ENCODE measurements at places on chromosomes 2 and 18.

- DNase-seq, result no peak
These were observed 131.2 kb downstream of the LYPD6B start for GRCh38 chr2:149169656-149170055.

DNA sequence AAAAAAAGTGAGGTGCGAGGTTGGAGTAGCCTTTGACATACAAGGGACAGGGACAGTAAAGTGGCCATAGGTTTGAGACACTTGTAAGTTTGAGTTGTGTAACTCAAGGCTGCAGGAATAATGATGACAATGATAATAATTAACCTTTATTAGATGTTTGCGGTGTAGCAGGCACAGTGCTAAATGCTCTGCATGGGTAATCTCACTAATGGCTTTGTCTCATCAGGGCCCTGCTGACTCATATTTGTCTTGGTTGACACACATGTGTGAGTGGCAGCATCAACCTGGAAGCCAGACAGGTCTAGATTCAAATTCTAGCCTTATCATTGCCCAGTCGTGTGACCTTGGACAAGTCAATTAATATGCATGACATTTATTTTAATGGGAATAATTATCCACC is 126.2 kb downstream of the FSHR start:
- no peak for DNase-seq

GRCh38 chr2:84306361-84306760 is 152.7 kb downstream of the SUCLG1 start:
- DNase-seq, result no peak

- no peak for DNase-seq
These were observed 718.7 kb upstream of the FAM98A start for GRCh38 chr2:34317797-34318196.

DNA sequence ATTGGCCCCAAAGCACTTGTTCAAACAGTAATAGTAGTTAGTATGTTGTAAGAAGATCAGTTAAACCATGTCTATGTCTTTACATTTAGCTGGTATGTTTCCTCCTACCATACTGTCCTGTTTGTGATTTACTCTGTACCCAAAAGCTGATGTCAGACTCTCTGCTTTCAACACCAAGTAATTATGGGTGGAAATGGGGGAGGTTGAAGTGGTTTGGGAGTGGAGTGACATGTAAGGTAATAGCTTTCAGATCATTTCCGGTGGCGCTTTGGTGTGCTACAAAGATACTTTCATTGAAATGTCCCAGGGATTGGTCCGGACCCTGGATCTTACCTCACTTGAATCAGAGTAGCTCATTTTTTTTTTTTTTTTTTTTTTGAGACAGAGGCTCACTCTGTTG is 39.7 kb upstream of the TGIF1 start:
- no peak for DNase-seq

DNA sequence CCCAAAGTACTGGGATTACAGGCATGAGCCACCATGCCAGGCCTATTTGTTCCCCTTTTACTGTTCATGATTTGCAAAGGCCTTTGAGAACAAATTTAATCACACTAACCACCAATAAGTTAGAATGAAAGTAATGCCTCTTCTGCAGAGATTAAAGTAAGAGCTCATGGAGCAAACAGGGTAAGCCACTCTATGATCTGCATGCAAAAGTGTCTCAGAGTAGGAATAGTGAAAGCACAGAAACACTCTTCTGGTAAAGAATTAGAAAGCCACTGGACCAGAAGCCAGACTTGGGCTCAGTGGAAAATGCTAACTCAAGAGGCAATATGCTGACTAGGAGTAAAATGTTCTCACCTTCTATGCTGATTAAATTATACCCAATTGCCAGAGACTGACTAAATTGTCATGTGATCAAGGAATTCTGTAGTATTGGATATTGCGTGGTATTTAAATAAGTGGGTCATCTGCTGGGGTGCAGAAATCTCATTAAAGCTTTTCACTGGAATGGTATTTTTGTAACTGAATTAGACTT is 235.3 kb upstream of the ERBB4 start:
- no peak for DNase-seq

- DNase-seq, result no peak
These were observed 201.3 kb upstream of the GALNT5 start for GRCh38 chr2:157056200-157056676.

GRCh38 chr2:197513915-197514314 is 2.0 kb upstream of the MOB4 start:
- no peak for DNase-seq

- DNase-seq, result no peak
These were observed 242.7 kb upstream of the MYT1L start for GRCh38 chr2:2573658-2574293.

DNA sequence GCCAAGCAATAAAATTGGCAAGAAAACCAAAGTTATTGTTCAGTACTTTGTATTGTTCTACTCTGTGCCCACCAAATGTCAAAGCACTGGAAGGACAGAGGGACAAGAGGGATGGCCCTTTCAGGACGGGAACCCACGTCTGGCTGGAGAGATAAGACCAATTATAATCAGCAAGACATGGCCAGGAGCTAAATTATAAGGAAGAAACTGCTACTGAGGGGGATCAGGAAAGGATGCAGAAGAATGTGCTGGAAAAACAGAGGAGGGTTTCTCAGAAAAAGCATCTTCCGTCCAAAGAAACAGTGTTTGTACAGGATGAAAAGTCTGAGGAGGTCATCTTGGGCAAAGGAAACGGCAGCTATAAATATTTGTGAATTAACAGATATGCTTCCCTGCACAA is 46.4 kb upstream of the NARS1 start:
- DNase-seq, result no peak

GRCh38 chr18:8380926-8381325 is 228.3 kb upstream of the RAB12 start:
- DNase-seq, result no peak

DNA sequence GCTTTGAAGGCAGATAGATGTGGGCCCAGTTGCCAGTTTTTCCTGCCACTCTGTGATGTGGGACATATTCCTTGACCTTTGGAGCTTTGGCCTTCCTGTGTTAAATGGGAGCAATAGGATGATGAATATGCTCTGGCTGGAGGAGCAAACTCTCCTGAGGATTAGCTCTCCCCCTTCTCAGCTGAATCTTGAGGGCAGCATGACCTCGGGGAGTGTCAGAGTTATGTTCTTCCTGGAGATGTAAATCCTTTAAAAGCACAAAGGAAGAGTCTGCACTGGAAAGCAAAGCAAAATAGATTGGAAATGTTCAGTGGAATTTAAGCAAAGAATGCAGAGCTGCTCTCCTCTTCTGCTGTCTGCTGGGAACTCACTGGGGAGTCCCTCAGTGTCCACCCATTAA is 160.1 kb downstream of the ALK start:
- no peak for DNase-seq

DNA sequence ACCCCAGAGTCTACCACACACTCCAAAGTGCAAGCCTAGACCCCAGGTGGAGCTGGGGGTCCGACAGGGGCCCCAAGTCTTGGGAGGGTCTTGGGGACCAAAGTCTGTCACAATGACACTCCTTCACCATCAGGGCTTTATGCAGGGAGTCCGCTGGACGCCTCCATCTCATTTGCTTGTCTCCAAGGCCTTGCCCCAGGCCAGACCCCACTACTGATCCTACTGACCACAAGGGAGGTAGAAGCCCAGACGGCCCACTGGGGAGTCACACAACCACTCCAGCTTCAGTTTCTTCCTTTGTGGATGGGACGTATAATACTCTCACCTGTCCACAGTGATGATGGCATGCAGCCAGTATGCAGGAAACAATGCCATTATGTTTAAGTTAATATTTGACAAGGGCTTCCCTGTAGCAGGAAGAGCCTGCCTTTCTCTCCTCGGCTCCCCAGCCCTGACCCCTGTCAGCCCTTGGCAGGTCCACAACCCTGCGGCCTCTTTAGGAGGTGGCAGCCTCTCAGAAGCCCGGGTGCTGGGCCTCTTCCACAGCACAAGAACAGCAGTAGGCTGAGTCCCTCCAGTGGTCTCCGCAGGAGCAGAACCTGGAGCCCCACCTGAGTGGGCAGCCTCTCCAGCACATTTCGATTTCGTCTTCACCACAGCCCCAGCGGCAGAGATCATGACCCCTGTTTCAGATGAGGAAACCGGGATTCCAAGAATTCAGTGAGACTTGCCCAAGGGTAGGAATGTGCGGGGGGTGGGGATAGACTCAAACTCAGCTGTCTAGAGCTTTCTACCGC is 6.5 kb downstream of the BIN1 start:
- no peak for DNase-seq

DNA sequence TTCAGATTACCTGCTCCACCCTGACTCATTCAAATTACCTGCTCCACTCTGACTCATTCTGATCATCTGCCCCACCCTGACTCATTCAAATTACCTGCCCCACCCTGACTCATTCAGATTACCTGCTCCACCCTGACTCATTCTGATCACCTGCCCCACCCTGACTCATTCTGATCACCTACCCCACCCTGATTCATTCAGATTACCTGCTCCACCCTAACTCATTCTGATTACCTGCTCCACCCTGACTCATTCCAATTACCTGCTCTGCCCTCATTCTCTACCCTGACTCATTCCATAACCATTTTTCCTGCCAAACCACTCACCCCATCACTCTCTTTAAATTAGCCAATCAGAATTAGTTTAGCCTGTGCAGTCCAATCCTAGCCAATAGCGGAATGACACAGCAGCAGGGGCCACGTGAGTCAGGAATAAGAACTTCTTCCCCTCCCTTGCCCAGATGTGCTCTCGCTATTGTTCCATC is 26.2 kb downstream of the CFAP53 start:
- no peak for DNase-seq

DNA sequence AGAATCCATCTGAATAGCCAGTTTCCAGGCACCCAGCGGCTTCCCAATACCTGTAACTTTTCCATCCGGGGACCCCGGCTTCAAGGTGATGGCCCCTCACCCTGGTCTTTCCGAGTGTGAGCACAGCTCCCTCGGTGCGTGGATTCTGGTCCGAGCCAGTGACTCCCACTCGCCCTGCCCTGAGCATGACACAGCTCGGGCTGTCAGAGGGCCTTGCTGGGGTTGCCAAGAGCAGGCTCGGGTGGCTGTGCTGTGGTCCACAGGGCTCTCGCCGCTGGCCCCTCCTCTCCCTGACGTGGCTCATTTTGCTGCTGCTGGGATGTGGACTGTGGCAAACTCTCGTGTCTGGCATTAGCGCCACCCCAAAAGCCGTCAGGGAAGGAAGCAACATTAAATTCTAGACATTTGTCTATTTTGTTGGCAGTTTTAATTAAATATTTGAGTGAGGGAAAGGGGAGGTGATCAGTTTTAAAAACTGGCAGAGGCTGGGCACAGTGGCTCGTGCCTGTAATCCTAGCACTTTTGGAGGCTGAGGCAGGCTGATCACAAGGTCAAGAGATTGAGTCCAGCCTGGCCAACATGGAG is 5.6 kb upstream of the ESPNL start:
- no peak for DNase-seq

DNA sequence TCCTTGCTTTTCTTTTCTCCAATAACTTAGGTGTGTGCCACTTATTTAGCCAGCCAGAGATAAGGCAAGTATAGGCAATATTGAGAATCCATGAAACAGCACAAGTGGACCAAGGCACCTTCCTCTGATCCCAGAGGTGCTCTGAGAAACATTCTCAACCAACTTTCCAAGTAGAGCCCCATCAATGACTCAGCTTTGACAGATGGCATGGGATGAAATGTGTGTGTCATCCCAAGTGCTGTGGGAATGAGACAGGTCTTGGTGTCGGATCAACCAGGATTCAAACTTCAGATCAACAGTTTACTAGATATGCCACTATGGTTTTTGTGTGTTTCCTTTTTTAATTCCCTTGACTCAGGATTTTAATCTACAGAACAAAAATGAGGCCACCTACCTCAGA is 164.0 kb downstream of the GRB14 start:
- DNase-seq, result no peak

DNA sequence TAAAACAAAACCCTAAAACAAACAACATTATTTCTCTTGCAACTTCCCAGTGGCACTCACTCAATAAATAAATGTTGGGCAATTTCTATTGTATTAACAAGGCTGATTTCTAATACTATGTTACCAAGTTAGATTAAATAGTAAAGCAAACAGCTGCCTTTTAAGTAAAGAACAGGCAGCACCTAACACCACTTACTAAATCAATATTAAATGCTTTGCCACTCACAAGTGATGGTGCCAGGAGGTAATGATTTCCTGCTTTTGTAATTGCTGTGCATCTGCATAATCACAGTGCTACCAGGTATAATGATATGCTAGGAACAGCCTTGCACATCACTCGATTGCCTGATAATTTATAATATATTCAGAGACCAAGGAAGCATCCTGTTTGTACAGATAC is 276.5 kb downstream of the NBAS start:
- no peak for DNase-seq

GRCh38 chr2:202074324-202074723 is 1.3 kb downstream of the KIAA2012 start:
- DNase-seq, result no peak

DNA sequence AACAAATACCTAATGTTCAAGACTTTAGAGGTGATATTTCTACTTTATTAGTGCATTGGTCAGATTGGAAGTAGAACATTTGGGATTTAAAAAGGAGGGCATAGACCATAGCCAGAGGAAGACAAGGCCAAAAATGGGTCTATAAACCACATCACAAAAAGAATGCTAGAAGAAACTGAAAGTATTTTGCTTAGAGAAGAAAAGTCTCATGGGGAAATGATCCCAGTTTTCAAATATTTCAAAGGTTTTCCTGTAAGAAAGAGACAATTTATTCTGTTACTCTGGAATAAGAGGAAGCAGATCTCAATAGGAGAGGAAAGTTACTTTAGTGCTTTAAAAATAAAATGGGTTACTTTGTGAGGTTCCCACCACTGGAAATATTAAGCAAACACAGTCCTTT is 341.4 kb downstream of the TNS1 start:
- no peak for DNase-seq

- DNase-seq, result no peak
These were observed 10.3 kb downstream of the DNAH6 start for GRCh38 chr2:84526562-84526961.

- DNase-seq, result no peak
These were observed 739.5 kb upstream of the SALL3 start for GRCh38 chr18:78240101-78240500.

GRCh38 chr2:233032551-233033320 is at the start of gene NEU2:
Gene NEU2, plus strand, starts transcription at chr2:233032672. Its CDS starts 0 bp downstream, at chr2:233032672.
- no peak for DNase-seq

DNA sequence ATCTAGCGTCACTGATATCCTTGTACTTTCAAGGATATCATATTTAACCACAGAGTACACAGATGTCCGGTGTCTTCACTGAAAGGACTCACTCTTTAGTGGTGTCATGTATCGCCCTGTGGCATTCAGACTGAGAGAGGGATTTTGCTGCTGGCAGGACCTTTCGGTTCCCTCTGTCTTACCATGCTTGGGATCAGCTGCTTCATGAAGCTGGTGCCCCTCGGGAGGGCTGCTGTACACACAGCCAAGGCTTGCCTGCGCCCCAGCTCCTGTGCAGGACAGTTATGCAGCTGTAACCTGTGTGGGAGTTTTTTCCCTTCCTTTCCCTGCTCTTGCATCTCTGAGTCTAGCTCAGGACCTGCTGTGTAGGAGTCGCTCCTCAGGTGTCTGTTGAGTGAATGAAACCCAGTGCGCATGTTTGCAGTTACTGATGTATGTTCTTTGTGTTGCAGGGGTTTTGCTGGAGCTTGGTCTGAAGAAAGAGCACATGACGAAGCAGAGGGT is 64.4 kb downstream of the GREB1 start:
- no peak for DNase-seq

Measured in activated CD4-positive, alpha-beta T cell treated with anti-CD3 and anti-CD28 coated beads, Interleukin-2, amount 50 U/mL, for 24 hours (primary cell).